ENCODE measurements at places on chromosomes 6 and 20. TPM values are rescaled to one million over a fixed set of nuclear protein-coding genes. Genes with fewer than 3 reads are reported as not detected.
A peak's percentile ranks its signal among the peaks of the same experiment; 100 is the strongest.

GRCh38 chr6:145629478-145629877 is 105.8 kb downstream of the EPM2A start:
- no peak for DNase-seq

GRCh38 chr20:36091561-36092397 is 62.8 kb upstream of the EPB41L1 start:
- no peak for DNase-seq

- DNase-seq, result no peak
Observed at GRCh38 chr6:87656857-87657256, 45.2 kb downstream of the AKIRIN2 start.

DNA sequence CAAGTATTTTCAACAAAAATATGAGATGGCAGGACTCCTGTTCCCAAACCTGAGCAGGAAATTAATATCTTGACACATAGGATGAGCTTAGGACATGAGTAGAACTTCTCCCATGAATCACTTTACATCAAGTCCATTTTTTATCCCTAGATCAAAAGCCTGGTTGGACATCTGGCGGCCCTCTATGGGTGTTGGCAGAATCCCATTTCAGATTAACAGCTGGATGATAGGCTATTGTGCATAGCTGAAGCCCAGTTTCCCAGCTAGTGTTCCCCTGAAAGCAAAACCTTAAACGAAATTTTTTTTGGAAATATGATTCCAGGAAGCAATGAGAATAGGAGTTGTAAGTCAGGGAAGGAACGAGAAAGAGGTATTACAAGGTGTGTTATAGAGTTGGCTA is 449.4 kb upstream of the CHD6 start:
- DNase-seq, result no peak

GRCh38 chr6:44837255-44837654 is 449.7 kb downstream of the CDC5L start:
- no peak for DNase-seq

- DNase-seq, result peak; percentile 63
Observed at GRCh38 chr20:50333812-50334211, 143.2 kb downstream of the CEBPB start.

GRCh38 chr6:21610341-21610740 is 16.8 kb downstream of the SOX4 start:
- DNase-seq, result no peak

DNA sequence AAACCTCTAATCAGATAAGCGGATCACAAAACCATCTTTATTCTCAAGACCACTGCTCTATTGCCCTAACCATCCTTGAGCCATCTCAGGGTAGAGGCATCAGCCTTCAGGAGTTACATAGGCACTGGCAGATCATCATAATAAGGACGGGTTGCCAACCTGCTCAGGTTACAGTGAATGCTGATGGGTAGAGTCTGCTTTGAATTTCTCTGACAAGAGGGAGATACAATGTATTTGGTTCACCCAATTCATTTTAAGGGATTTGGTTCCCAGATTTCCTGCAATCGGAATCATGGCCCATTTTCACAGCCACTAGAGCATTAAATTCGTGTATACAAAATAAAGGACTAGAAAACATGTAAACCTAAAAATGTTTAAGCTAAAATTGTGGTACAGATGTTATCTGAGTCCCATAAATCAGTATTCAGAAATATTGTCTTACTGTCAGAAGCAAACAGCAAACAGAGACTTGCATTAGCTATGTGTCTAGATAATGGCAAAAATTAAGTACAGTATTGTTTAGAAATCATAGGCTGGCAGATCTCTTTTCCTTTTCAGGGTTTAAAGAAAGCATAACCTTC is 41.9 kb upstream of the TMEM170B start:
- no peak for DNase-seq

DNA sequence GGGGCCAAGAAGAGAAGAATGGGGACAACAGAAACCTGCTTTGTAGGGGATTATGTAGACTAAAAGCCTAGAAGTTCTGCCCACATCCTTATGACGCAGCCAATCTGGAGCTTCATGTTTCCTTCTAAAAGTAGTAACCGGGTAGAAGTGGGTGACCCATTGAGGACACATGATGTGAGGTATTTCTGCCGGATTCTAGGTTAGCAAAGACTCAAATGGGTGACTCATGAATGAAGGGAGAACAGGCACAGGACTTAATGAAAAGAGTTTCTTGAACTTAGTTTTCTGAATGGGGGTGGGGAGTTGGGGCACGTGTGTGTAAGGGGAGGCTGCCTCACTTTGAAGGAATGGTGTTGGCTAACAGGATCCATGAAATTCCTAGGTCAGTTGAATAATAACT is 68.8 kb downstream of the CDS2 start:
- peak; percentile 38 for DNase-seq

DNA sequence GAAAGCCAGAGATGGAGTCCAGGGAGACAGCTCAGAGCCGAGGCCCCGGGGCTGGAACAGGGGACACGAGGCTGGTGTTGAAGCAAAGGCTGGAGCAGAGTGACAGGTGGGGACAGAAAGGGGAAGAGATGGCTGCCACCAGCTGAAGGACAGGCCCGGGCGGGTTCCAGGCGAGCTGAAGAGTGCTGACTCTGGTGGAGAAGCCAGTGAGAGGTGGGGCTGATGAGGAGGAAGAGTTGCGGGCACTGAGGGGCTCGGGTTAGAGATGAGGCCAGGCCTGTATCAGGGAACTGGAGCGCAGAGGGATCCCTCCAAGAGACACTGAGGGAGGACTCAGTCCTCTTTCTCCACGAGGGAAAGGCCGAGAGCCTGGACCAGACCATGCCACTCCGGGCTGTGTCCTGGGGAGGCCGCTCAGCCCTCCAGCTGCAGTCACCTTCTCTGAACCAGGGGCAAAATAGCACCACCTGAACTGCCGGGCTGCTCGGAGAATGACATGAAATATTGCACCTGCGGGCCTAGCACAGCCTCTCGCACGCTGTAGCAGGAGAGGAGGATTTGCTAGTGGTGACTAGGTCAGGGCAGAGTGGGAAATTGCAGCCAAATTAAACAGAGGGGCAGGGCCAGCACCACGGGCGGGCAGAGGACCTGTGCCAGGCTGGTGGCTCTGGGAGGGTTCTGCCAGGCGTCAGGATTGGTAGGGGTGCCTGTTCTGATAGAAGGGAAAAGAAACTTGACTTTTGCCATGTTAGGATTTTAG is 175.9 kb downstream of the ZDHHC14 start:
- DNase-seq, result no peak

GRCh38 chr6:138593124-138593877 is 94.0 kb upstream of the NHSL1 start:
- DNase-seq, result peak; percentile 87

DNA sequence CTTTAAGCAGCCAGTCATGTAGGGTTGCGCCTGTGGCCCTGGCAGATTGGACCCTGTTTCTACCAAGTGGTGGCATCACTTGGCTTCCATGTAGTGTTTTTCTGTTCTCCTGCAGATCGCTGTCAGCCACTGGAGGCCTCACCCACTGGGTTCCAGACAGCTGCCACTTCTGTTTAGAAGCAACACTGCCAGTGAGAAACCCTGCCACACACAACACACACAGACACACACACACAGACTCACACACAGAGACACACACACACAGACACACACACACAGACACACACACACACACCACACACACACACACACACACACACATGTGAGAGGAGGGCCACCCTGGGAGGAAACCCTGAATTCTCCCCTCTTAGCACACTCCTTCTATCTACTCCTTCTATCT is 51.8 kb downstream of the UTRN start:
- DNase-seq, result no peak

DNA sequence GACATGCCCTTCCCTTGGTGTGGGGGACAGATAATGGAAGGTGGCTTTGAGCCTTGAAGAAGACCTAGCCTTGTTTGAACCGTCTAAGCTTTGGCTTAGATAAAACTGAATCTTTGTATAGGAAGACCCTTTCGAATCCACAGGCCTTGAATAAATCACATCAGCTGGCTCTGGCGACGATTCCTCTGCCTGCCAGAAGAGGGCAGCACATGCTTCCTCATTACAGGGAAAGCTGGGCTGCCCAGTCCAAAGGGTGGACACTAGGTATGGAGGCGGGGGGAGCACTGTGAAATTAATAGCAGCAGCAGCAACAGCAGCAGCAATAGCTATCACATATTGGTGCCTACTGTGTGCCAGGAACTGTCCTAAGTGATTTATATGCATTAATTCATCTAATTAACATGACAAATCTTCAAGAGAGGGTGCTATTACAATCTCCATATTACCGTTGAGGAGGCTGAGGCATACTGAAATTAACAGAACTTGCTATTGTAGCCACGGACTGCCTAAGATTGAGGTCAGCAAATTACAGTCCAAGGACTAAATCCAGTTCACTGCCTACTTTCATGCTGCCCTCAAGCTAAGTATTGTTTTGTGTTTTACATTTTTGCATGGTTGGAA is 85.1 kb downstream of the CLIC5 start:
- no peak for DNase-seq

GRCh38 chr20:23230766-23231385 is 119.7 kb upstream of the NXT1 start:
- DNase-seq, result no peak

DNA sequence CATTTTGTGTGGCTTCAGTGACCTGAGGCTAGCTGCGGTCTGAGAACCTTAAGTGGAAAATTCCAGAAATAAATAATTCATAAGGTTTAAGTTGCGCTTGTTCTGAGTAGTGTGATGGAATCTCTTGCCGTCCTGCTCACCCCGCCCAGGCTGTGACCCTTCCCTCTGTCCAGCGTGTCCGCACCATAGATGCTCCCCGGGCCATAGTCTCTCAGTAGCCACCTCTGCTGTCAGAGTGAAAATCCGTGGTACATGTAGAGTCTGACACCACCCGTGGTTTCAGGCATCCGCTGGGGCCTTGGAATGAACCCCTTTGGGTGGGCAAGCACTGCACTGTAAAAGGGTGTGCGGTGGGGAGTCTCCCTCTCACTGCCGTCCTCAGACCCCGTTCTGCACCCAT is 11.7 kb downstream of the UNC93A start:
- DNase-seq, result no peak

DNA sequence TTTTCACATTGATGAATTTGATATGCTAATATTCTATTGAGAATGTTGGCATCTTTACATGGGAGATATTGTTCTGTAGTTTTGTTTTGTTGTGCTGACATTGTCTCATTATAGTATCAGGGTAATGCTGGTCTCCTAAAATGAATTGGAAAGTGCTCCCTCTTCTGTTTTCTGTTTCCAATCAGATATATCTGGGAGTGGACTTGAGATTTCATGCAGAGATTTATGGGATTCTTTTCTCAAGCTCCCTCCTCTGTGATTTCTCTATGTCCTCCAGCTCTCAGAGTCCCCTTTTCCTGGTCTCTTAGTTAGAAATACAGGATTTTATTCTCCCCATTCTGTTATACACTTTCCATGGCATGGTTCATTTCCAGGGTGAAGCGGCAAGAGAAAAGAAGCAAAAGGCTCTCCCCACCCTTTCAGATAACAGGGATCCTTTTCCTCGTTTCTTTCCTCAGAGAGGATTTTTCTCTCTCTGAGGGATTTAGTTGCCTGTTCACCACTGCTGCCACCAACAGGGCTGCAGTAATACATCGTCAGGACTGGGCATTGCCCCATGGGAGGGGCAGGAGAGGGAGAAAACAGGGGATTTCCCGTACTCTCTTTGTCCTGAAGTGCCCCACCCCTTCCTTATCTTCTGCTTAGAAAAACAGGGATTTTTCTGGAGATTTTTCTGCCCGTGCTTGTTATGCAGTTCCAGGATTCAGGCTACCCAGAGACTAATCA is 59.3 kb upstream of the STMND1 start:
- peak; percentile 23 for DNase-seq

ARHGAP40 gene
- total RNA-seq, result 5.6 TPM

RFX6 gene
- not detected for total RNA-seq

ACTR5 gene
- 10.0 TPM for total RNA-seq

RIPOR2 gene
- total RNA-seq, result under 0.01 TPM

EDEM2 gene
- total RNA-seq, result 20.4 TPM

C2 gene
- not detected for total RNA-seq

All from epithelial cell of proximal tubule (primary cell).